GM06990 (cell line): ENCODE measurements at places on chromosomes 5 and 9.

- no peak for DNase-seq
Observed at GRCh38 chr5:64939772-64940510, 171.2 kb downstream of the CWC27 start.

GRCh38 chr9:124707666-124708065 lies 63.4 kb downstream of the NR6A1 start:
- DNase-seq: no peak

- DNase-seq: no peak
Observed at GRCh38 chr9:117103438-117104110, 311.3 kb downstream of the ASTN2 start.

GRCh38 chr9:21854594-21854993 lies 52.2 kb downstream of the MTAP start:
- DNase-seq: no peak

DNA sequence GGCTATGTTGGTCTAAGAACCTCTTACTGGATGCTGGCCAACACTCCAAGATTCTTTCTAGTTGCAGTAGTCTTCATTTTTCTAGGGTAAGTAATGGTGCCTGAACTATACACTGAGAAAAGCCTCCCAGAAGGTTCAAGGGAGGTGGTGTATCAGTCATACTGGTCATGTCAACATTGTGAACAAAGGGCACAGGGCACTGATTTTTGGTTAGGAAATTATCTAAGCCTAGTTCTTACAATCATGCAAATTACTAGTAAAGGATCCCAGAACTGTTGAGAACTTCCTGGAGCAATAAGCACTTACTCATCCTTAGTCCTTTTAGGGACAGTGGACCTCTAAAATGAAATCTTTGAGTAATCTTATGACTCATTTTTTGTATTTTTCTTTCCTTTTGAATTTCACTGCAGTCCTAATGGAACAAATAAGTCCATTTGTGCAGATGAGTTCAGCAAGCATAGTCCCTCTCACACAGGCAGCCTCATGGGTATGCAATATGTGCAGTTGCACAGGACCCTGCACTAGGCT lies 21.1 kb upstream of the CDC42SE2 start:
- no peak for DNase-seq
